H54 (cell line): ENCODE measurements at places on chromosomes 12 and 14.

DNA sequence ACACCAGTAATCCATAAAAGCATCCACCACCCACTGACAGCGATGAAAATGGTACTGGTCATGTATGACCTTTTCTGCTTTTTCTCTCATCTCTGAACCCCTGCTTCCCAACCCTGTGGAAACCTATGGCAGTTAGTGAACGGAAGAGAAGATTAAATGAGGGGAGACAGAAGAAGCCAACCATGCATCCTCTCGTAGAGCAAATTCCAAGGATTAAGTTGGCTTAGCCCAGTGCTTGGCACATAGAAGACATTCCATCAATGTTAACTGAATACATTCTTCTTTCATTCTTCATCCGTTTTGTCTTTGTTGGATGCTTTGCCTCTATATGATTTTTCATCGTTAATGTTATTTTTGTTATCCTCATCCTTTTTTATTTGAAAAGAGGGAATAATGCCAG, 339.7 kb upstream of the FLRT2 start:
- no peak for DNase-seq

GRCh38 chr14:99004112-99004511, 267.9 kb downstream of the BCL11B start:
- DNase-seq: no peak

DNA sequence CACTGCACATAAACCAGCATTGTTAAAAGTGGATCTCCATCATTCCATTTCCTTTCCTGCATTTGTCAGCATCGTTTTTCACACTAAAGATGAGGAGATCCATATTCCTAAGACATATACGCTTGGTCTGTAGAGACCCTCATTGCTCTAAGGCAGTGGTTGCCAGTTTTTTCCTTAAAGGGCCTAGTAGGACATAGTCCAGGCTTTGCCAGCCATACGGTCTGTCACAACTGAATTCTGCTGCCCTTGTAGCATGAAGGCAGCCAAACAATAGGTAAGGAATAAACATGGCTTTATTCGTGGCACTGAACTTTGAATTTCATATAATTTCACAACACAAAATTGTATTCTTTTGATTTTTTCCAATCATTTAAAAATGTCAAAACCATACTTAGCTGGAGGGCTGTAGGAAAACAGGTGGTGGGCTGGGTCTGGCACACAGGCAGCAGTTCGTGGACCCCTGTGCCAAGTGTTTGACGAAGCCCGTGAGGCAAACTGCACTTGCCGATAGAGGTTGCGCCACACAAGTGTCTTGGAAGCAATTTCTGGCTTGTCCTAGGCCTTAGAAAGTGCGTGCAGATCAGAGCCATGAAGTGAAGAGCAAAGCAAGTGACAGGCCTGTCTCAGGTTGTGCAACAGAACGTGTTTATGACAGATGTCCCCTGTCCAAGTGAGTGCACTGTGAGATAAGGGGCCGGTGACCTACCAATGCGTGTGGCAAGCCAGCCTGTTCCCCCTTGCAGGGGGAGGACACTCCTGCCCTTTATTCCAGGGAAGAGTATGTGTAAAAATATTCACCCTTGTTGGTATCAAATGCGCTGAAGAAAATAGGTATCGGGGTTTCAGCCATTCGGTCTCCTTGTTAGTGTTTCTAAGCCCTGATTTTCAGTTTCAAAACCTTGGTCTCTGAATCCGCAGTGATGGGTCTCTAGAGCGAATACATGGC, 916 bp upstream of the CHPT1 start:
- no peak for DNase-seq

- no peak for DNase-seq
Measured at GRCh38 chr14:48710133-48710532, 876.0 kb downstream of the RPS29 start.

DNA sequence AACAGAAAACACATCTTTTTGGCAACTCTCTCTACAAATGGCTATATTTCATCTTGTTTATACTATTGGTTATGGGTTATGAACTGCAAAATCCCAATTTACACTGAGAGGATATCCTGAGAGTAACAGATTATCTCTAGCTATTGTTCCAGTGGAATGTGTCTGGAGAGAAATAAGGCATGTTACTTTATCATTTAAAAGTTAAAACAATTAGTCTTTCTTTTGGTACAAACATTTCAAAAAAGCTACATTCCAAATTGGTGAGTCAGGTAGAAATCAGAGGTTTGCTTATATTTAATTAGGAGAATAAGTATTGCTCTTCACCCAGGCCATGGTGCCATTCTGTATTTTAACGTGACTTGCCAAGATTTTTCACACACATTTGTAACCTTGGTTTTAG, 411.6 kb downstream of the CCER1 start:
- no peak for DNase-seq

- no peak for DNase-seq
Measured at GRCh38 chr14:75168586-75169335, 7.7 kb downstream of the TMED10 start.

DNA sequence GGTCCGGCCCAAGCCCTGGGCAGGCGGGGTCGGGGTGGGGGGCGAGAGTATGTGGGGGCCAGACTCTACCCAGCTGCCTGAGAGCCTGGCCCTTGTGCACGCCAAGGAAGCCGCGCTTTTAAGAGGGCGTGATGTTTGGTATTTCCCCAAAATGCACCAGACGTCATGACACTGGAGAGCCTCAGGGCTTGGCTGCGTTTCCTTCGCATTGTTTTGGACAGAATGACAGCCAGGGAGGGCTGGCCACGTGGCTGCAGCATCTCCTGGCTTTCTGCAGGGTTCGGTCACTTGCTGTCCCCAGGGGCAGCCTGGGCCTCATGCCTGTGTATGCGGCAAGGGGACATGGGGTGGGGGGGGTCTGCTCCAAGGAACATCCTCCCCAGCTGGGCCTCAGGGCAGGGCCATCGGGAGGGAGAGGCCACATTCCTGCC, 16.1 kb upstream of the NUDT14 start:
- no peak for DNase-seq

DNA sequence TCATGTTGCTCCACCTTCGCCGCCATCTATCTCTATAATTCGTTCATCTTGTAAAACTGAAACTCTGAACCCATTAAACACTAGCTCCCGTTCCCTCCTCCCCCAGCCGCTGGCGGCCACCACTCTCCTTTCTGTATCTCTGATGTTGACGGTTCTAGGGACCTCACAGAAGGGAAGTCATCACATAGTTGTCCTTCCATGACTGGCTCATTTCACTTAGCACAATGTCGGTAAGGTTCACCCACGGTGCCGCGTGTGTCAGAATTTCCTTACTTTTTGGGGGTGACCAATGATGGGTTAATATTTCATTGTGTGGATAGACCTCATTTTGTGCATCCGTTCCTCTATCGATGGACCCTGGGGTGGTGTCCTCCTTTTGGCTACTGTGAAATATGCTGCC, 2.0 kb upstream of the CACNA2D4 start:
- no peak for DNase-seq

DNA sequence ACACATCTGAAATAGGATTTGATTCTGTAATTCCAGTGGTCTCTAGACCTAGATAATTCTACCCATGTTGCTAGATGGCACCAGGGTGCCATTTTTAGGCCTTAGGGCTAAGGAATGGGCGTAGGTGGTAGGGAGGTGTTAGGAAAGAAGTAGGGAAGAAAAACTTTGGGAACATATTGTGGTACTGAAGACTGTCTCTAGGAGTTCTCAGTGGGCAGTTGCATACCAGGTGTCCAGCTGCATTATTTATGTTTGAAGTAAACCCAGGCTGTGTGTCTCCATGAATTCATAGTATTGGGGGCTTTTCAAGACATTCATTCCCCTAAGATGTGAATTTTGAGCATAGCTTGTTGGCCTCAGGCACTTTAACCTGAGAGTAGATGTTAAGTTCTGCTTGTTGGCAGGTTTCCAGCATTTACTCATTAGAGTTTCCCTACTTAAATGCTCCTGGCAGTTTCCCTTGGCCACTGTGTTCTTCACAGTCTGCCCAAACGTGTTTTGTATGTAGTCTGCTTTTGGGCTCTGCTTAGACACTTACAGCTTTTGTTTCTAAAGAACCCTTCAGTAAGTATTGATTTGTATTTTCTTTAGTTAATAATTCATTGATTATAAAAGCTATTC, 31.5 kb upstream of the CCT2 start:
- DNase-seq: no peak

DNA sequence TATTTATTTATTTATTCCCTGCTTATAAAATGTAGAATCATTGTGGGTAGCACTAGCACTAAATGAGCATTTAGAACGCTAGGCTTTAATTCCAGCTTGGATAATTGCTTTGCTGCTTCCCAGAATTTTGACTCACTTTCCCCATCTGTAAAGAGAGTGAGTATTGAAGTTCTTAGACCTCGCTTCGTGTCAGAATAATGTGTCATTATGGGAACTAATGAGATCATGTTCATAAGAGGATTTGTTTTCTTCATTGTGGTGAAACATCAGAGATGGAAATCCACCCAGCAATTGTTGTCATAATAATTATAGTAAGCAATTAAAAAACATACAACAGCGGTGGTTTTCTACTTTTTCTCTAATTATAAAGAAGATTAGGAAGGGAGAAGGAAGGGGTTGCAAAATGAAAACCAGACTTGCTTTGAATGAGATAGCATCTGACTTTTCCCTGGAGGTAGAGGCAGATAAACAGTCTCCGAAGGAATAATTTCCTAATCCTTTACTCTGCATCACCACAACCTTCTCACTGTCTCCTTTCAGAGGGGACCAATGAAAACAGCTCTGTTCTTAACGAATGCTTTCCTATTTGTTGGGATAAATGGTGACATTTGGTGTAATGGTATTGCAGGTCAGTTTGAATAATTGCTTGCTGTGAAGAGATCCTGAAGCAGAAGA, 86.8 kb upstream of the ARHGAP5 start:
- DNase-seq: no peak

DNA sequence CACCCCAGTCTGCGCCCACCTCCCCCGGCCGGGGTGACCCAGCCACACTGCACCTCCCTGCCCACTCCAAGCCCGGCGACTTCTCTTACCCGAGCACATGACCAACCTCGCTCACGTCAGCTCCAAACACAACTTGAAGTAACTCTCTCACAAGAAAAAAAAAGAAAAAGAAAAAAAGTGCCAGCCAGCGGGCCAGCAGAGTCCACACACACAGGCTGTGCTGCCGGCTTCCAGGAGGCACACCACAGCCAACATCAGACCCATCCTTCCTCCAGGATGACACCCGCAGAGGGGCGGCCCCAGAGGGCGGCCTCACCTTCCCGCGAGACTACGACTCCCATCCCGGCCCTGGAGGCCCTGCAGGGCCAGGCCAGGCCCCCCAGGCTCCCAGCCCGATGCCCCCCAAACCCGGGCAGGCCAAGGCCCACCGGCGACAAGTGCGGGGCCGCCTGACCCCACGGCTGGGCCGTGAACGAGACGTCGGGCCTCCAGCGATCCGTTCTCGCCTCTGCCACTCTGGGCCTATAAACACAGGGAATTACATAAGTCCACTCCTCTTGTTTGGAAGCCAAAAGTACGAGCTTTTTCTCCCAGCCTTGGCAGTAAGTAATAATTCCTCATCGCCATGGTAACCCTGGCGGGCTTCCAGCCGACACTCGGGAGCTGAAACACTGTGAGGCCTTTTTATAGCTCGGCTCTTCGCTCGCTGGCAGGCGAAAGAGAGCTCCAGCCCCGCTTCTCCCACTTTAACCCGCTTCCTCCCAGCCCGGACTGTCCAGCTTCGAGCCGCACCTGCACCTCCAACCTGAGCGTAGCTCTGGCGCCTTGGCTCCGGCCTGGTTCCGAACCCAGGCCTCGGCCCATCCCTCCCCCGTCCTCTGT, 49.1 kb downstream of the NCOR2 start:
- peak; percentile 94 for DNase-seq

DNA sequence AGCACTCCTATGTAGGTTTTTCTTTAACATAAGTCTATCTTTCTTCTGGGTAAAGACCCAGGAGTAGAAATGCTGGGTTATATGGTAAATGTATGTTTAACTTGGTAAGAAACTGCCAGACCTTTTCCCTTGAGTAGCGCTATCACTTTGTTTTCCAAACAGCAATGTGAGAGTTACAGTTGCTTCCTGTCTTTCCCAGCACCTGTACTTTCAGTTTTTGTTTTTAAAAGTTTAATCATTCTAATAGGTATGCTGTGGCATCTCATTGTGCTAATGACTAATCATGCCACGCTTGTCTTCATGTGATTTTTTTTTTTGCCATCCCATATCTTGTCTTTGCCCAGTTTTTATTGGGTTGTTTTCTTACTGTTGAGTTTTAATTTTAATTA, 28.1 kb downstream of the GIT2 start:
- no peak for DNase-seq

GRCh38 chr12:110353211-110353965, 50.1 kb downstream of the ANAPC7 start:
- DNase-seq: no peak

GRCh38 chr12:31745242-31745641, 16.4 kb upstream of the AMN1 start:
- DNase-seq: no peak

DNA sequence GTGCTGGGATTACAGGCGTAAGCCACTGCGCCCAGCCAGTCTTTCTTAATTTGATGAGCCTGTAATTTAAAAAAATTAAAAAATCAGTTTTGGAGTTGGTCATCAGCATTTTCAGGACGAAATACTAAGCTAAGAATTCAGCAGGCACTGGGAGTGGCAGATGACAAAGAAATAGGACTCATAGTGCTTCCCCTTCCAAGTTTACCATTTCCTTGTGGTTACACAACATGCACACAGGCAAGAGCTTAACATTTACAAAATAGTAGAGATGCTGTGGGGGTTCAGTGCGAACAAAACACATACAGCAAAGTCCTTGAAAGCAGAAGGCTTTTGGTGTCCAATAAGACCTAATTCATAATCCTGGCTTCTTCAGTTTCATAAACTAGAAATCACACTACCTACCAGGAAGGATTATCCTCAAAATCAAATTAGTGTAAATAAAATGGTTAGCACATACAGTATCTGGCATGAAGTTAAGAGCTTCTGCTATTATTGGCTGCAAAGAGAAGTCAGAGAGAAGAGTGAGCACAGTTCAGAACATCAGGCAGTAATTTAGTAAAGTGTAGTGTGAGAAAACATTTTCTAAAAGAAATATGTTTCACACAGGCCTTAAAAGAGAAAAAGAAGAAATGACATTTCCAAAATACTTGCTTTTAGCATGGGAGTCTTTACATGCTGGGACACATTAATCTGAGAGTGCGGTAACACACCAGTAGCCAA, 22.2 kb upstream of the KIF21A start:
- no peak for DNase-seq

DNA sequence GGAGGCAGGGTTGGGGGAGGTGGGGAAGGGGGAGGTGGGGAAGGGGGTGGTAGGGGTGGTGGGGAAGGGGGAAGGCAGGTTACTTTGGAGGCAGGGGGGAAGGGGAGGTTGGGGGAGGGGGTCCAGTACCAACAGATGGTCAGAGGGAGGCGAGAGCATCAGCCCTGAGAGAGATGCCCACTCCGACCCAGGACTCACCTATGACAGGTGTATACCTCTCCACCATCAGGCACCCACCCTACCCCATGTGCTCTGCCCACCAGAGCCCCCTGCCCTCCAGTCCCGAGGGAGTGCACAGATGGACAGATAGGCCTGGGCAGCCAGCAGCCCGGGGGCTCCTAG, 18.6 kb downstream of the JAG2 start:
- no peak for DNase-seq

DNA sequence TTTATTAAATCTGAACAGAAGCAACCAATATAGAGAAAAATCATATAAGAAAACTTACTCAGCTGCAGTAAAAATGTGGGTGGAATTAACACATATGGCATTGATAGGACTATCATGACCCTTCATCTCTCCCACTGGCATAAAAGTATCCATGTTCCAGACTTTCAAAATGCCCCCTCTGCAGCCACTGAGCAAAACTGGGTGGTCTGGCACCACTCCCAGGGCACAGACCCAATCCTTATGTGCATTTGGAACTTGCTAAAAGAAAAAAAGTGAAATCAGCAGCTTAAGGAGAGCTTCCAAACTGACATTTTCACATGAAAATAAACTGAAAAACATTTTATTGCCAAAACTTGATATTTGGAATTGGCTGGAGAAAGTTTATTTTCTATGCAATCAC, 141.5 kb downstream of the KIF21A start:
- no peak for DNase-seq
